Neuronal stem cell (in vitro differentiated cells): ENCODE measurements at places on chromosomes 7 and 10.

GRCh38 chr10:1873661-1874315 is 136.5 kb upstream of the ADARB2 start:
- DNase-seq = no peak

- no peak for DNase-seq
Observed at GRCh38 chr7:70156057-70156456, 557.8 kb downstream of the AUTS2 start.

GRCh38 chr7:107043921-107044346 is 571 bp upstream of the PRKAR2B start:
- DNase-seq = no peak

GRCh38 chr7:137715121-137715520 is 131.7 kb downstream of the DGKI start:
- DNase-seq = no peak

GRCh38 chr10:61761825-61762217 is 99.1 kb downstream of the CABCOCO1 start:
- no peak for DNase-seq

DNA sequence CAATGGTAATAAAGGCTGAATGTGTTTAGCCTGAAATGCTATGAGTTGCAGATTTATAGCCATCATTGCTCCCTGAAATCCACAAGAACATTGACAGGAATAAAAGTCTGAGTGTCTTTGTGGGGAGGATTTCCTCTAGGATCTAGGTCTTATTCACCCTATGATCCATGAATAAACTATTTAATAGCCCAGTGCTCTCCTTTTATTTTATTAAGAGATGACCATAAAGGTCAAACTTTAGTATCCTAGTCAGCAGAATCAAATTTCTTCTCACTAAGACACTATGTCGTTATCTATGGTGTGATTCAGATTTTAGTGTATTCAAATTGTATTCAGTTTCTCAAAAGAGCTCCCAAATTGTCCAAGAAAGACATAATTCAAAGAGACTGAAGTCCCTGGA is 67.8 kb upstream of the AKR1E2 start:
- no peak for DNase-seq

GRCh38 chr10:19580691-19581090 is 235.5 kb upstream of the PLXDC2 start:
- no peak for DNase-seq
